ENCODE measurements at places on chromosomes 6 and 20. TPM values are rescaled to one million over a fixed set of nuclear protein-coding genes. Genes with fewer than 3 reads are reported as not detected.
A peak's percentile ranks its signal among the peaks of the same experiment; 100 is the strongest.

DNA sequence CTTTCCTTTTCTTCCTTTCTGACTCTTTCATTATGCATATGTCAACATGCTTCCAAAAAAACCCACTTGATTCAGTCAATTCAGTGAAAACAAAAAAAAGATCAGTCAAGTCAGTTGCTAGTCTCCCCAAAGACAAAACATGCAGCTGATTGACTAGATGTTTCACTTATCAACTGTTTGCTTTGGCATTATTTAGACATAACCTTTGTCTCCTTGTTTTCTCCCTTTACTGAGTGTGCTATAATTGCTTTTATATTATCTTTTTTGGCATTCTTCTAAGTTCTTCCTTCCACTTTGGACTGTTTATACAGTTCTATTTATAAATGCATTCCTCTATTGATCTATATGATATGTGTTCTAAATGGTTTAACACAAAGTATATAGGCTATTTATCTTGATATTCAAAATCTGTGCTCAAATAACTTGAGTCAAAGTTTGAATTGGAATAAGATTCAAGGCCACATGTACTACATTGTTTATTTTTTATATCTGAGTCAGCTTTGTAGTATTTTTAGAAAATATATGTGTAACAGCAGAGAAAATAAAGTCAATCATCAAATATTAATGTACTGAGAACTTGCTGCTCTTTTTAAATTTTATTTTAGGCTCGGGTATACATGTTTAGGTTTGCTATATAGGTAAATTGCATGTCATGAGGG is 260.5 kb downstream of the CENPW start:
- DNase-seq, result no peak

GRCh38 chr20:57899554-57899953 is 189.7 kb upstream of the PMEPA1 start:
- DNase-seq, result no peak

GRCh38 chr6:33297956-33298772 is 578 bp downstream of the RGL2 start:
- peak; percentile 77 for DNase-seq

GRCh38 chr6:147126618-147127022 is 77.6 kb upstream of the STXBP5 start:
- no peak for DNase-seq

- no peak for DNase-seq
Observed at GRCh38 chr6:14734416-14735340, 511.2 kb upstream of the JARID2 start.

C6orf52 gene
- polyA plus RNA-seq, result 3.4 TPM

CAPN11 gene
- polyA plus RNA-seq, result 0.13 TPM

UNC5CL gene
- 9.4 TPM for polyA plus RNA-seq

ENPP4 gene
- 13.5 TPM for polyA plus RNA-seq
